Esophagus squamous epithelium (tissue), 5 donors: ENCODE measurements at places on chromosomes 1 and 21.

GRCh38 chr1:215220346-215220745, 137.8 kb downstream of the KCNK2 start:
- H3K4me3 ChIP-seq = no peak overlapping the region
- no peaks in the 10 kb centered on the region for H3K27me3 ChIP-seq
- no peaks in the 10 kb centered on the region for H3K4me1 ChIP-seq
- no peak overlapping the region for H3K27ac ChIP-seq

- peaks cover 5% of the 10 kb centered on the region for H3K36me3 ChIP-seq
- no peak for DNase-seq
- H3K27me3 ChIP-seq = no peaks in the 10 kb centered on the region
- peak overlapping the region; percentile 86 for H3K27ac ChIP-seq
- H3K4me1 ChIP-seq = peaks cover 69% of the 10 kb centered on the region
- H3K4me3 ChIP-seq = no peak overlapping the region
Measured at GRCh38 chr1:43586136-43586731, 55.6 kb downstream of the PTPRF start.

GRCh38 chr1:216705676-216706075, 17.6 kb downstream of the ESRRG start:
- H3K36me3 ChIP-seq = no peaks in the 10 kb centered on the region
- H3K4me1 ChIP-seq = peaks cover 8% of the 10 kb centered on the region
- no peak overlapping the region for H3K27ac ChIP-seq
- DNase-seq = no peak
- H3K27me3 ChIP-seq = no peaks in the 10 kb centered on the region

DNA sequence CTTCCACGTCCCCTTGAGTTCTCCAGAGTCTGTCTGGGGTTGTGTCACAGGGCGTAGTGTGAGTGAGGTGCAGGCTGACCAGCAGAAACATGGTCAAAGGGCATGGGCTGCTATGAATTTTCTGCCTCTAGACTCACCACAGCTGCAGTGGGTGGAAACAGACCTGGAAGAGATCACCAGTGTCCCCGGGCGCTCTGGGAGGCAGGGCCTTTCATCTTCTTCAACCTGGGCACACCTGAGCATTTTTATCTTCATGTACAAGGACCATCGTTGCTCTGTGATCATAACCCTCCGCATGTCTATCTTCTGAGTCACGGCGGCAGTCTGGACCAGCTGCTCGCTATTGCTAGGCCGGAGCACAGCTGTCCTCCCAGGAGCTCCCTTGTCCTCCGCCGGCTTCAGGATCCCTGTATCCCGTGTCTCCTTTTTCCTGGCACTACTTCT, 29.6 kb downstream of the DEGS1 start:
- H3K27ac ChIP-seq = peak overlapping the region; percentile 57
- no peak overlapping the region for H3K4me3 ChIP-seq
- no peaks in the 10 kb centered on the region for H3K36me3 ChIP-seq
- H3K4me1 ChIP-seq = peaks cover 8% of the 10 kb centered on the region
- no peak for DNase-seq
- no peaks in the 10 kb centered on the region for H3K27me3 ChIP-seq

DNA sequence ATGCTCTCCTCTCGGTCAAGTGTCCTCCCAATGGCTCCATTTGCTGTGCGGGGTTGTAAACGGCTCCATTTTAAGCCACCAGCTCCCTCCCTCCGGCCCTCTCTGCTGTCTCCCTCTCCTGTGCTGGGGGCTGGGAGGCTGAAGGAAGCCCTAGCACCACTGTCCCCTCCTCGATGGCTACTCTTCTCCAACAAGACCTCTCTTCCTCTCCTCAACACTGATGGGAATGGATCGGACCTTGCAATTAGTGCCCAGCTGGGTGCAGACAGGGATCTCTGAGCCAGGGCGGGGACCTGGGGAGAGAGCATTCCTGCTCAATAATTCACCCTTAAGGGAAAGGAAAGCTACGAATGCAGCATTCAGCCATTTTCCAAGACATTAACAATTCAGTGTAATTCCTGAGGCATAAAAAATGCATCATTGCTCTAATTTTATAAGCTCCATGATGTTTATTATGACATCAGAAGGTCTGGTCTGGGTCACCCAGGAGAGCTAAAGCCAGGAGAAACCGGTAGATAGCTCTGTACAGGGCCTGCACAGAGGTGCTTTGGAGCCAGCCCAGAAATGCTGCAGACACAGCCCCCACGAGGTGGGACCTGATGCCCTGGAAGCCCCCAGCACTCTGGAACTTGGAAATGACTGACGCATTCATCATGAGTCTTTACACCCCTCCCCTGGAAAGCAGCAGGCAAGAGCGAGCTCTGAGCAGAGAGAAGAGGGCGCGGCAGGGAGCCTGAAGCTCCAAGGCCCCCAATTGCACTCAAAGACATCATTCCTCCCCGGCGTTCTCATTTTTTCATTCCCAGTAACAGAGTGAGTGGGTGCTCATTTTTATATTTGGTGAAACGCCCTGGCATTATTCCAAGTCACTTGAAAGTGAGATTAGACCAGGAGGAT, 76.2 kb upstream of the VAMP3 start:
- no peak overlapping the region for H3K27ac ChIP-seq
- no peaks in the 10 kb centered on the region for H3K4me1 ChIP-seq
- H3K4me3 ChIP-seq = no peak overlapping the region

GRCh38 chr1:58447886-58448285, 98.6 kb downstream of the OMA1 start:
- no peaks in the 10 kb centered on the region for H3K27me3 ChIP-seq
- H3K27ac ChIP-seq = no peak overlapping the region
- DNase-seq = no peak
- H3K4me1 ChIP-seq = no peaks in the 10 kb centered on the region

DNA sequence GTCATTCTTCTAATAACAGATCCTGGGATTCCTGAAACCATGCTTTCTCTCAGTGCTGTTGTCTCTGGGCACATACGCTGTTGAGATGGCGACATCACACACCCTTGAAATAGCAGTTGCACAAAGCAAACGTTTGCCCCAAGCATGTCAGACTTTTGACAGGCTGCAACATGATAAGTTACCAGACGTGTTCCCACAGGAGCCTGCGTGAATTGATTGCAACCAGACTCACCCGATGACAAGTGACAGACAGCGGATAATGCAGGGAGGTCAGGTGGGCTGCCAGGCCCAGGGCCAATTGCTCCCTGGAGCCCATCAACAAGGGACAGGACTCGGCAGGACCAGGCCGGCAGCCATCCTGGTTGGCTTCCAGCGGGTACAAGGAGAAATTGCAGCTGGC, 310.9 kb downstream of the SIPA1L2 start:
- peak overlapping the region; percentile 87 for H3K27ac ChIP-seq
- H3K36me3 ChIP-seq = no peaks in the 10 kb centered on the region
- no peaks in the 10 kb centered on the region for H3K27me3 ChIP-seq
- no peak overlapping the region for H3K4me3 ChIP-seq
- DNase-seq = no peak
- H3K4me1 ChIP-seq = peaks cover 4% of the 10 kb centered on the region

GRCh38 chr1:62325681-62326080, 6.4 kb upstream of the KANK4 start:
- H3K36me3 ChIP-seq = no peaks in the 10 kb centered on the region
- no peak overlapping the region for H3K27ac ChIP-seq
- DNase-seq = no peak

- no peak for DNase-seq
- H3K36me3 ChIP-seq = no peaks in the 10 kb centered on the region
- H3K27me3 ChIP-seq = no peaks in the 10 kb centered on the region
- H3K4me3 ChIP-seq = no peak overlapping the region
- no peak overlapping the region for H3K27ac ChIP-seq
Measured at GRCh38 chr21:39029900-39030884, 153.1 kb downstream of the PSMG1 start.

DNA sequence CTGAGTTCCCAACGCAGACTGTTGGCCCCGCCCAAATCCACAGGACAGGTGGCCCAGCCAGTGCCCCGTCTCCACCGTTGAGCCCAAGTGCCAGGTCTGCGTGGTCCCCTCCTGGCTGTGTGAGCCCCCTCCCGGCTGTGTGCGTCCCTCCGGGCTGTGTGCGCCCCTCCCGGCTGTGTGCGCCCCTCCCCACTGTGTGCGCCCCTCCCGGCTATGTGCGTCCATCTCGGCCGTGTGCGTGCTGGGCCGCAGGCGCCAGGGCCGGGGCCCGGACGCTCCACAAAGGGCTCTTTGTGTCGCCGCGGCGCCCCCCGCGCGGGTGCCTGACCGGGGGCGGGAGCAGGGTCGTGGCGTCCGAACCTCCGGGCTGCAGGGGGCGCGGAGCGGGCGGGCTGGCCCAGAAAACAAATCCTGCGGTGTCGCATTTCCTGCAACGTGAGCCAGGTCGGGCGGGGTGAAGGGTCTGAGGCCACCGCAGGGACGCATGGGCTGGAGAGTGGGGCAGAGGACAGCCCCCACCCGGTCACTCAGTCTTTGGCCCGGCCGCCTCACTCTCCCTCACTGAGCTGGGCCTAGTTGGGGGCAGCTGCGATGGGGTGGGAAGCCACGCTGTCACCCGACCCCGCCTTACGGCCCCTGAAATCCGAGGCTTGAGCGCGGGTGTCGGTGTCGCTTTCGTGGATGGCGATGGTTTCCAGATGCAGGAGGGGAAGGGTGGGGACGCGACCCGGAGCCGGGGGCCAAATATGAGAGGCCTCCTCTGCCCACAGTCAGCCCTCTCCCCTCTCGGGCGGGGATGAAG, 18.8 kb downstream of the TNFRSF25 start:
- peaks cover 11% of the 10 kb centered on the region for H3K27me3 ChIP-seq
- no peak overlapping the region for H3K27ac ChIP-seq
- H3K4me3 ChIP-seq = peak overlapping the region; percentile 13
- no peak for DNase-seq

DNA sequence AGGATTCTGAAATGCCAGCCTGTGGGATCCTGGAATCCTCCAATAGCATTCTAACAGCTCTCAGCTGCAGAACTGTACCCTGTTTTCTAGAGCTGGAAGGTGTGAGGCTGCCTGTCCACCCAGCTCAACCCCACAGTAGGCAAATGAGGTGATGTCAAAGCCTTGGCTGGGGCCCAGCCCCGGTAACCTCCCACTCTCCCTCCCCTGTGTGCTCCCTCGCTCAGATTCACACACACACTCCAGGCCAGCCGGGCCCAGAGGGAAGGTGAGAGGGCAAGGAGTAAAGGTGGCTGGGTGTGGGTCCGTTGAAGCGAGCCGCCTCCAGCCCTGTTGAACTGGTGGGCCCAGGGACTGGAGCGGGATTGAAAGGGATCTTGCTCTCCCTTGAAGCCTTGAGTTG, at the start of gene BSND:
BSND (plus strand) TSS at position 257 of the 400 bp plus-strand sequence. CDS start 254 bp downstream, outside the sequence.
- H3K27me3 ChIP-seq = no peaks in the 10 kb centered on the region
- H3K27ac ChIP-seq = no peak within 1 kb of the TSS
- no peaks in the 10 kb centered on the region for H3K36me3 ChIP-seq

- H3K27ac ChIP-seq = no peak overlapping the region
- no peaks in the 10 kb centered on the region for H3K36me3 ChIP-seq
- no peaks in the 10 kb centered on the region for H3K27me3 ChIP-seq
- H3K4me3 ChIP-seq = no peak overlapping the region
- peaks cover 18% of the 10 kb centered on the region for H3K4me1 ChIP-seq
- no peak for DNase-seq
Measured at GRCh38 chr1:162541619-162542141, 19.8 kb upstream of the UAP1 start.

GRCh38 chr1:236084386-236084730, 19.5 kb upstream of the NID1 start:
- peaks cover 9% of the 10 kb centered on the region for H3K4me1 ChIP-seq
- H3K4me3 ChIP-seq = no peak overlapping the region
- H3K36me3 ChIP-seq = no peaks in the 10 kb centered on the region
- H3K27ac ChIP-seq = no peak overlapping the region
- no peaks in the 10 kb centered on the region for H3K27me3 ChIP-seq
- no peak for DNase-seq

- no peak for DNase-seq
- H3K27me3 ChIP-seq = no peaks in the 10 kb centered on the region
- no peak overlapping the region for H3K27ac ChIP-seq
Measured at GRCh38 chr1:157659576-157660247, 40.9 kb downstream of the FCRL3 start.

DNA sequence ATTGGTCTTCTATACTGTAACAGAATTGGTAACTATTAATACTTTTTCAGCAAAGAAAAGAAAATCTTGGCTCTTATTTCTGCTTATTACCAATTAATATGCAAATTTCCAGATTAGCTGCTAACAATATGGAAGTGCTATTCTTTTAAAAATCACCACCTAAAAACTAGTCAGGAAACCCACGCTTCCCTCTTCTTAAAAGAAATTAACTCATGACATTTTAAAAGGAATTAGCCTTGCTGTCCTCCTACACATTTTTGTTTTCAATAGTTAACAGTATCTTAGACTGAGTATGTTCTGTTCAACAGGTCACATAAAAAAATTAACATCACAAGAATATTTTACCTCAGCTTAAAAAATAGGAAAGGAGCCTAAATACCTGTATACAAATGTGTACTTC, 27.3 kb downstream of the ABL2 start:
- H3K27ac ChIP-seq = no peak overlapping the region
- no peaks in the 10 kb centered on the region for H3K4me1 ChIP-seq
- H3K36me3 ChIP-seq = no peaks in the 10 kb centered on the region
- no peak overlapping the region for H3K4me3 ChIP-seq
- DNase-seq = no peak
- H3K27me3 ChIP-seq = no peaks in the 10 kb centered on the region

GRCh38 chr1:116664978-116665371, 2.6 kb downstream of the IGSF3 start:
- no peaks in the 10 kb centered on the region for H3K4me1 ChIP-seq
- H3K27me3 ChIP-seq = no peaks in the 10 kb centered on the region
- H3K27ac ChIP-seq = no peak overlapping the region
- H3K4me3 ChIP-seq = no peak overlapping the region

GRCh38 chr1:197884173-197884572, 18.3 kb upstream of the C1orf53 start:
- DNase-seq = no peak
- no peak overlapping the region for H3K4me3 ChIP-seq
- H3K27ac ChIP-seq = no peak overlapping the region
- peaks cover 24% of the 10 kb centered on the region for H3K27me3 ChIP-seq
- no peaks in the 10 kb centered on the region for H3K4me1 ChIP-seq

- H3K36me3 ChIP-seq = no peaks in the 10 kb centered on the region
- no peaks in the 10 kb centered on the region for H3K4me1 ChIP-seq
- no peak overlapping the region for H3K27ac ChIP-seq
- no peaks in the 10 kb centered on the region for H3K27me3 ChIP-seq
- no peak overlapping the region for H3K4me3 ChIP-seq
- DNase-seq = no peak
Measured at GRCh38 chr1:177077734-177078499, 86.6 kb downstream of the ASTN1 start.

DNA sequence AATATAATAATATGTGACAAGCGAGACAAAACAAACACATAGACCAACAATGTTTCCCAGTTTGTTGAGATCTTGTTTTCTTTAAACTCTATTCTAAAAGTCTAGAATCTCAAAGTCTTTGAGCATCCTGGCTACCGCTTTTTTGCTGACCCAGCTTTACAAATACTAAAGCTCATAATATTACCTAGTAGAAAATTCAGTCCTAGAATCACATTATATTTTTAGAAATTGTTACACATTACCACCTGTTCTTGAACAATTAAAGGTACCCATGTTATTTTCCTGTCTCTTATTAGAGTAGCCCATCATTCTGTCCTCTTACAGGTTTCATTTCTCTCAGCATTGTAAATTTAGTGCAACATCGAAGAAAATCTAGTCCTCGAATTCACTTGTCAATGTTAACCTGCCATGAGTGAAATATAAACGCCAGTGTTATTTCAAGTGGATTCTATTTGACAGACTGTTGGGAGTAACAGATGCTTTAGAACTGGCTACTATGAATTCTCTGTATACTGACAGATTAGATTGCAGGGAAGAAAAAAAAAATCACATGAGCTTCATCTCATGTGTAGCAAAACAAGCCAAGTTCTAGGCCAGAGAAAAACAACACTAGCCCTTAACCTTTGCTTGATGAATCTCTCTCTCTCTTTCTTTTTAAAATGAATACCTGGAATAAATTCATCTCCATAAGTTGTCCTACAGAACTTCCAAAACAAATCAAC, 851.2 kb upstream of the ADAMTS5 start:
- H3K4me1 ChIP-seq = no peaks in the 10 kb centered on the region
- H3K27me3 ChIP-seq = no peaks in the 10 kb centered on the region
- H3K4me3 ChIP-seq = no peak overlapping the region
- no peaks in the 10 kb centered on the region for H3K36me3 ChIP-seq
- H3K27ac ChIP-seq = no peak overlapping the region
